Activated T-cell treated with anti-CD3 and anti-CD28 coated beads, Interleukin-2, amount 50 U/mL, for 1 hour (primary cell): ENCODE measurements at places on chromosomes 7 and 10.
A peak's percentile ranks its signal among the peaks of the same experiment; 100 is the strongest.

DNA sequence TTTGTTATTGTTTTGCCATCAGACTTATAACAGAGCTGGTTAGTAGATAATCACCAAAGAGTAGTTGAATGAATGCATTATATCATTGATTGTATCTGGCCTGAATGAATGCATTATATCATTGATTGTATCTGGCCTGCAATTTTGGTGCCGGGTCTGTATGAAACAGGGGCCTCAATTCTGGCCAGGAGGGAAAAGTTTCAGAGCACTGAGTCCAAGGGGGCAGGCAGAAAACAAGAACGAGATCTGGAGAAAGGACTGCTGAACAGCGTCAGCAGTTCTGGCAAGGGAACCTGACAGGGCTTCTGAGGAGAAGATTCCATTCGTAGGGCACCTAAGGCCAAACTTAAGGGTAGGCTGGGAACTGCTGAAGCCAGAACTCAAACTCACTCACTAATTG, 128.0 kb downstream of the SEMA3C start:
- no peak for DNase-seq

GRCh38 chr7:158783595-158783994, 45.7 kb downstream of the ESYT2 start:
- DNase-seq = peak; percentile 33

- DNase-seq = no peak
These were observed 12.7 kb downstream of the AHR start for GRCh38 chr7:17311194-17311593.

DNA sequence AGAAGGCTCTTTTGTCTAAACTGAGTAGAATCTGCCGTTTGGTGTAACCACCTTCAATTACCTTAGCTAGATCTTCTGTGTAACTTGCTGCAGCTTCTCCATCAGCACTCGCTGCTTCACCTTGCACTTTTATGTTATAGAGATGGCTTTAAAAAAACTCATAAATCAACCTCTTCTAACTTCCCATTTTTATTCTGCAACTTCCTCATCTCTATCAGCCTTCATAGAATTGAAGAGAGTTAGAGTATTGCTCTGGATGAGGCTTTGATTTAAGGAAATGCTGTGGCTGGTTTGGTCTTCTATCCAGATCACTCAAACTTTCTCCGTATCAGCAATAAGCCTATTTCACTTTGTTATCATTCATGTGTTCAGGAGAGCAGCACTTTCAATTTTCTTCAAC, 1131.9 kb upstream of the CELF2 start:
- DNase-seq = no peak

DNA sequence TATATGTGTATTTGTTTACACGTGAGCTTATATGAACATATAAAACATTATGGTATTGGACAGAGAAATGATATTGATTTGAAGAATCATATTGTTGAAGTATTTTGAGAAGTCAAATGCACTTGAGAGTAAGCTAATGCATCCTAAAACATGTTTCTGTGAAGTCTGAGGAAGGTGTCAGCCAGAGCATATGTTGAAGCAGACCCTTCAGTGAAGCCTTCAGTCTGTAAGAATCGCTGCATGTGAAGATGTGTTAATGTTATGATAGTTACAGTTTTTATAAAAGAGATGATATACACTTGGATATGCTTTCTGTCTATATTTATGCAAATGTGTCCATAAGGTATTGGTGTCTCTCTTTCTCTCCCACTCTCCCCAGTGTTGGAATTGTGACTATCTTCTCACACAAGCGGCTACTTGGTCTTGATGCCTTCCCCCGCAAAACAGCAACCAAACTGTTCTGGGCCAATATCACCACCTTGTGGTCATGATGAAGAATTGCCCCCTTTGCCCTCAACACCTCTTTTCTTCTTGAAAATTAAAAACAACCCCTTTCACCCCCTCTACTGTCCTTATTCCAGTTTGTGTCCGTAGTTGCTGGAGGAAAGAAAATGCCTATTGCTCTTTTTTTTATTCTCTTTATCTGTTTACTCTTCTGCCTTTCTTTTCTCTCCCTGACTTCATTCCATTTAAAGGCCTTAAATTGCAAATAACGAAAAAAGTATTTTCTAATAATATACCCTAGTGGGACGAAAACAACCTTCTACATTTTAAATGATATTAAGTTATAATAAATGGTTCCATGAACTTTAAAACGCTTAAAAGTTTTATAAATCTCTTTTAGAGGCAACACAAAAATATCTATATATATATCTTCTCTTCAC, 64.9 kb downstream of the IKZF1 start:
- no peak for DNase-seq

- DNase-seq = no peak
These were observed 31.0 kb upstream of the STARD3NL start for GRCh38 chr7:38147005-38147404.

GRCh38 chr7:118945911-118946682, 721.6 kb downstream of the ANKRD7 start:
- DNase-seq = no peak

GRCh38 chr7:92802406-92802805, 34.0 kb downstream of the CDK6 start:
- DNase-seq = no peak

DNA sequence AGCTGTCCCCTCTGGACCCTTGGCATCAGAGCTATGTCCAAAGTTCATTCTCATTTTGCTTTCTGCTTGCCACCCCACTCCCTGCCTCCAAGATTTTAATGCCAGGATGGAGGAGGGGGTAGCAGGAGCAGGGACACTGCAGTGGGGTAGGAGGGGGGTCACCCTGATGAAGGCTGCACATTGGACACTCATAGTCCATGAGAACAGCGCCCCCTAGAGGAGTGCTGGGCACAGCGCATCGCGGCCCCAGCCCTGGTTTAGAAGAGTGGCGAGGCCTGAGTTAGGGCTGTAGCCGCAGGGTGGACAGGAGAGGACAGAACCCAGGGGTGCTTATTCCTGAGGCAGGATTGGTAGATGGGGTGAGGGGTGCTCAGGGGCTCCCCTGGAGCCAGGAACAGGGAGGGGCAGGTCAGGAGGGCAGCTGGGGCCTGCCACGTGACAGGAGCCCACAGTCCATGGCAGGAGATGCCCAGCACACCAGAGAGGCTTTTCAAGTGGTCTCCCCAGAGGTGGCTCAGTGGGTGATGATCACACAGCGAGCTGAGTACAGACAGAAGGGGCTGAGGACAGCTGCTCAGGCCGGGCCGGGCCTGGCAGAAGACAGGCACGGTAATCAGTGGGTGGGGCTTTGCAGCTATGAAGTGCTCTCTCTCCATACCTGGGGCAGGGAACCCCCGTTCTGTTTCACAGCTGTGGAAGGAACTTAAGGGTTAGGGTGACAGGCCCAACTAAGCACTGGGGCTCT, 71.4 kb downstream of the NEURL1 start:
- DNase-seq = peak; percentile 30

DNA sequence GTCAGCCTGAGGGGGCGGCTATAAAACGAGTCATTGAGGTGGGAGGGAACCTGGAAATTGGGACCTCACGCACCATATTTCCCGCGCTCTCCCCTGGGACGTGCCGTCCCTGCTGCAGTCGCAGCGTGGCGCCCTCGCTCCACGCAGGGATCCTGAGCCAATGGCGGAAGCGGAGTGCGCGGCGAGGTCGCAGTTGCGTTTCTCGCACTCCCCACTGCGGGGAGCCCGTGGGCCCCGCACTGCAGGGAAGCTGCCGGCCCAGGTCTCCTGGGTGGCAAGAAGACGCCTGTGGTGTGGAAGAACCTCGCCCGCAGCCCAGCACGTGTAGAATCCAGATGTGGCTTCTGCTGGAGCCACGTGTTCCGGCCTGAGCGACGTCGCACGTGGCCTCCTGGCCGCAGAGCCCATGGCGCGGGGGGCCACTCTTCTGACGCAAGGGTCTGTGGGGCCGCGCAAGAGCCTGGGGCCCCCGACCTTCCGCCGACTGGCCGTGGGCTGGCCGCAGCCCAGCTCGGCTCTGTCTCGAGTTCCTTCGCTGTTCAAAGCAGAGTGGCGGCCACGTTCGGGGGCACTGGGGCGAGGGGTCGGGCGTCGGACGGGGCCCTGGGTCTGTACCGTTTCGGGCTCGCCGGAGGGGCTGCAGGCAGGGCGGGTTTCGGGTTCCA, 26.4 kb downstream of the HIF1AN start:
- DNase-seq = peak; percentile 86

- DNase-seq = no peak
These were observed 18.6 kb downstream of the GNAT3 start for GRCh38 chr7:80493121-80493849.

DNA sequence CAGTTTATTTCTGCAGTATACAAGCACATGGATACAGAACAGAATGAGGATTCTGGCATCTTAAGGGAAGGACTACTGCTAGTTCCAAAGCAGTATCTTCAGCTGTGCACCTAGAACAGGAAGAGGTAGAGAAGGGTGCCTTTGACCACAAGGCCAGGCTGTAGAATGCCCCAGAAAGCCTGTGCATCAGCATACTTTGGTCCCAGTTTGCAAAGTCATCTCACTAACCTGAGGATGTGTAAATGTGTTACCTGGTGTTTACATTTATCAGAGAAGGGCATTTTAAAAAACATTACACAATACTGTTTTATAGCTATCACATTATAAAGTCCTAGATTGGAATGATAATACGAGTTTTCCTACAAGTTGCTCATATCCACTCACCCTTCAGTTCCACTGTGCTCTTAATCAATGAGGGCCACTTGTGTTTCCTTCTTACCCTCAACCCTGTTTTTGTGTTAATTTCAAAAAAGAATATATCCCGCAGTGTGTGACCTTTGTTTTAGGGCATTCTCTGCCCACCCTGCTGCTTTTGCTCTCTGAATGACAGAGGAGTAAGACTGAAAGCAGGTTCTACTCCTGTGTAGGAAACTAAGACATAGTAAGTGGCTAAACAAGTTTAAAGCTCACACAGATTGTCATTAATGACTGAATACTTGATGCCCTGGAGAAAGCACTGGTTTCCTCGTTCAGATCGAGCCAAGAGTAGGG, 3.4 kb downstream of the SLC35G1 start:
- DNase-seq = no peak

GRCh38 chr7:101905203-101905865, 87.9 kb downstream of the CUX1 start:
- DNase-seq = no peak

DNA sequence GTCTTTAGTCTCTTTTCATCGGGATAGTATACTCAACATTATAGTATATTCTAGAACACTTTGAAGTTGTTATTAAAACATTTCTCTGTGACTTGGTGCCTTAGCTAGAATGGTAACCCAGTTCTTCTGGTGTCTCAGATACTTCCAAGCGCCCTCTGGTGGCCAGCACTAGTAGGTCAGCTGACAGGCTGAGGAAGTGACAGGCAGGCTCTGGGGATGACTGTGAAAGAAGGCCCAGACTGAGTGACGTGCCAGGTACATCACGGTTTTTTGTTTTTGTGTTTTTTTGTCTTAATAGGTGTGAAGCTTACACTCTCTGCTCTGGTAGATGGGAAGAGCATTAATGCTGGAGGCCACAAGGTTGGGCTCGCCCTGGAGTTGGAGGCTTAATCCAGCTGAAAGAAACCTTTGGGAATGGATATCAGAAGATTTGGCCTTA, 5.1 kb downstream of the COMTD1 start:
- DNase-seq = peak; percentile 93

DNA sequence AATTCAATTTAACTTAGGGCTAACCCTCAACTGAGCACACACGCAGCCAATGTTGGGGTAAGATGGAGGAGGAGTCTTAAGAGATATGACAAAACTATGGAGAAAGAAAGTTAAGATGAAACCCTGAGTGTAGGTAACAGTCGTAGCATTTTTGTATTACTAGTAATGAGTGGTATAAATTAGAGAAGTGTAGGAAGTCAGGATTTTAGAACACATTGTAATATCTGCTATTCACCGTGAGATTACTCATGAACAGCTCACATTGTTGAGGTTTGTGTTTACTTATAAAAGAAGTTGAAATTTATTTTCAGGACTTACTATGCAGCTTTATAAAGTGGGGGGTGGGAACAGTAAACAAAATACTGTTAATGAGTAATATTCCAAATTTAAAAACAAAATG, 107.2 kb downstream of the ARHGAP21 start:
- DNase-seq = no peak

DNA sequence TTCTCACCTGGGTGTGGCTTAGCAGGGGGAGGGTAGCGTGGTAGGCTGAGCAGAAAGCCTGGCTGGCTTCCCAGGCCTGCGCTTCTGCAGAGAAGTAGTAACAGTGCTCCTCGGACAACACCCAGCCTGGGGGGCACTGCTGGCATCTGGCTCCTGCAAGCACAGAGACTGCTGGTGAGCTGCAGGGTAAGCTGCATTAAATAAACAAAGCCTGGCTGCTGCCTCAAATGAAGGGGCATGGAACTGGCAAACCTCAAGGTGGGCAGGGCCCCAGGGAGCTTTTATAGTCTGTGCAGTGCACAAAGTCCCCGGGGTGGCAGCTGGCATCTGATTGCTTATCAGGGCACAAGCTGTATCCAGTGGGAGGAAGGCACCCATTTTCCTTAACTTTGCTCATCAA, 3.9 kb downstream of the KLRG2 start:
- no peak for DNase-seq

- DNase-seq = no peak
These were observed 186.2 kb upstream of the PRKCQ start for GRCh38 chr10:6766131-6766801.

DNA sequence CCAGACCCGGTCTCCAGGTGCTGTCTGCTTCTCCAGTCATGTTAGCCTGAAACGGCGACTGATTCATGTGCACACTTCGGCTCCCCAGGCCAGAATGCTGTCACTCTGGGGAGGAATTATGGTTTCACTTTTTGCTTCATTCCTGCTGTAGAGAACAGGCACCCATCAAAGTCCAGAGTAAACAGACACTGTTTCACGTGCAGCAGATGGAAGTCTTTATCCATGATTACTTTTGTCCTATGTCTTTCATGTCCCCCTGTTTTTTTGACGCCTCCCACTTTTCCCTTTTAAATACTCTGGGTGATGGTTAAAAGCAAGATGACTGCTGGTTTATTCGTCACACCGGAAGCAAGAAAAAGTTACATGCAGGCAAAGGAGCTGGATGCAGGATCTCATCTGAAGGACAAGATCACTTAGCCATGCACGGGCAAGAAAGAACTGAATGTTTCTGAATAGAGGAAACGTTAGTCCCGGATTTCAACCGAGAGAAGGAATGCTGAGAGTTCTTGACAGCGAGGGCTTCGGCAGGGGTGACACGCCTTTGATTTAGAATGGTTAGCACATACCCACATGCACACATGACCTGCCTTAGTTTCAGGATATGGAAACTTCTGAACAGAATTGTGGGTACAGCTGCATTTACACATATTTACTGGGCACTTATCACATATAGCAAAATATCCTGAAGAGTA, 250.0 kb upstream of the KLF6 start:
- no peak for DNase-seq
